ENCODE measurements at places on chromosomes 13 and 19.

DNA sequence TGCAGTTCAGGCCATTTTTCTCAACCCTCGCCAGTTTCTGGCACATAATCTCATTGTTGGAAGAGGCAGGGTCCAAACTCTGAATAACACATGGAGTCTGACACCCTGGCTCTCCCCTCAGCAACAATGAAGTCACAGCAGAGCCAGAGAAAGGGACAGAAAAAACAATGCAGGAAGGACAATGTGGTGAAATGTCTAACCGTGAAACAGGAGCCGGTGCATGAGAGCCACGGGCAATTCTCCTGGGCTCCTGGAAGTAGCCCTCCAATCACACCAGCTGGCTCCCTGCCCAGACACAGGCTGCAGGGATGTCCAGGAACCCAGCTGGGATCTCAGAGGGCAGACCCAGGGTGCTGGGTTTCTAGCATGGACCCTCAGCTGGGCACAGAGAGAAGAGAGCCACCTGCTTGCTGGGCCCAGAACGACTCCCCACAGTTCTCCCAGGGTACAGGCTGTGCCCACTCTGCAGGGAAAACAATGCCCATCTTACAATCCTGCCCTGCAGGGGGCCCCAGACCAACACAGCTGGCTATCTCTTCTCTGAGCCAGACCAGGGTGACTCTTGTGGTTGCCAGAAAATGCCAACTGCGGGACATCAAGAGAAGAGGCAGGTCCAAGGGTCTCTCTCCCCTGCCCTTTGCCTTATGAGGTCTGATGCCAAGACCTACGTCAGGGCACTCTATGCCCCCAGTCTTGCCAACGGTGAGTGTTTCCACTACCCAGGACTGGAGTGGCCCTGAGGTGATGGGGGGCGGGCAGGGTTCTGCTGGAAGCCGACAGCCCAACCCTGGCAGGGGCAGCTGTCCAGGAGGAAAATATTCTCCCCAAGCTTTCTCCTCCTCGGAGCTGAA, 64.5 kb downstream of the CEBPG start:
- DNase-seq, result no peak

DNA sequence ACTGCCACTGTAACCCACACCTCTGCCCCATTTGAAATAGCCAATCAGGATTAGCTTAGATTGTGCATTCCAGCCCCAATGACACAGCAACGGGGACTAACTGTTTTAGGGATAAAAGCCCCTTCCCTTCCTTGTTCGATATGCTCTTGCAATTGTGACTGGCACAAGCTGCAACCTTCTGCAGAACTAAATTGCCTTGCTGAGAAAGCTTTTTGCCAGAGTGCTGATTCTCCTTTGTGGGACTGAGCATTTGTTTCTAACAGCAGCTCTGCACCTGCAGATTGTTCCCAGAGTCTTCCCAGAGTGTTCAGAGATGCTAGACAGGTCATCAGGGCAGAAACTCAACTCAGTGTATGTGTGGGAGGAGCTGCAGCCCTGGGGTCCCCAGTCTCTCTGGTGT, 115.8 kb downstream of the ZNF675 start:
- DNase-seq, result no peak

- DNase-seq, result no peak
These were observed 67.3 kb upstream of the TSHZ3 start for GRCh38 chr19:31416548-31416947.

DNA sequence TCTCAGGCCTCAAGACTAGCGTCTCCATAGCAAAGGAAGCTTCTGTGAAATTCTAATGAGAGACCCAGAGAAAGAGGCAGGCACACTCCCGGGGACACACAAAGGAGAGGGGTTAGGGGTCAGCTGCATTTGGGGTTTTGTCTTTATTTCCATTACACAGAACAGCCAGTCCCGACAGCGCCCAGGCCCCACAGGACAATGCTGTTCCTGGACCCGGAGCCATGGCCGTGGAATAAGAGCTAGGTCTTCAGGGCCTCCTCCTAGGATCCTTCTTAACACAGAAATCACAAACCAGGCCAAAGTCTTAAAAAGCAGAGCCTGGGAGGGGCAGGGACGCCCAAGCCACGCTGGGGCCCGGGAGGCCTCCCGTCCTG, 22.8 kb downstream of the KCTD15 start:
- no peak for DNase-seq

DNA sequence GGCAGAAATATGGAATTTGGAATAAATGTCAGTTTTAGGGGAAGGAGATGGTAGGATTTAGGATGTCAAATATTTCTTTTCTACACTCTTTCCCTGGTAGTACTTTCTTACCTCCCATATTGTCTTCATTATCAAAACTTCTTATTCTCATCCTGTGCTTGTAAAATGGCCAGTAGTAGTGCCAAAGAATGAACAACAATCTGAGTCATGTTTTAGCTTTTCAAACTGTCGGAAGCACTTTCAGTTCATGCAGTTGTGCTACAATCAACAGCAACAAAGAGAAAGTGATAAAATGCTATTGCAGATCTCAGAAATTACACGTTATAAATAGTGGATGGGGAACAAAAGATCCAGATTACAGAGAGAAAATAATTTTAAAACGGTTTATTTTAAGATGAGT, 193.7 kb upstream of the RXFP2 start:
- peak; percentile 21 for DNase-seq

DNA sequence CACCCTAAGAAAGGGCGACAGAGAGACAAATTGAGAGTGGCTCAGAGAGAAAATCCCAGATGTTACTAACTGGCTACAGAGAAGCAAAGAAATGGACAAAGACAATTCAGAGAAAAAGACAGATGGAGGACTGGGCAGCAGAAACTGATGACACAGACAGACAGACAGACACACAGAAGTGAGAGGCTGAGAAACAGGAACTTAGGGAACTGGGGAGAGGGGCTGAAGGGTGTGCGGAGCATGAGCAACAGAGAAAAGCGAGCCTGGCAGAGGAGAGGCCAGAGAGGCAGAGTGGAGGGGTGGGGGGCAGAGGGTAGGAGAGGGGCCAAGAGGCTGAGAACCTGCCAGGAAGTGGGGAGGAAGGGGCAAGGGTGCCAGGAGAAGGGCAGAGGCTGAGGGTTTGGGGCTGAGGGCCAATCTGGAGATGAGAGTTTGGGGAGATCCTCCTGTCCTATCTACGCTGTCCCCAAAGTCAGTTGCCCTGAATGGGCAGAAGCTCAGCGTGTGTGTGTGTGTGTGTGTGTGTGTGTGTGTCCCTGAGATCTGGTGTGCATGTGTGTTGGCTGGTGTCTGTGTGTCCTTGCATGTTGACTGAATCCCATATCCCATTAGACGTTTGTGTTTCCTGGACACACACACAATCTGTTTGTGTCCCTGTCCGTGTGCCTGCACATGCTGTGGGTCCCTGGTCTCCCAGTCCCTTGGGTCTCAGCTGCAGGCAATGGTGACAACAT, 5.6 kb upstream of the ERFL start:
- no peak for DNase-seq

DNA sequence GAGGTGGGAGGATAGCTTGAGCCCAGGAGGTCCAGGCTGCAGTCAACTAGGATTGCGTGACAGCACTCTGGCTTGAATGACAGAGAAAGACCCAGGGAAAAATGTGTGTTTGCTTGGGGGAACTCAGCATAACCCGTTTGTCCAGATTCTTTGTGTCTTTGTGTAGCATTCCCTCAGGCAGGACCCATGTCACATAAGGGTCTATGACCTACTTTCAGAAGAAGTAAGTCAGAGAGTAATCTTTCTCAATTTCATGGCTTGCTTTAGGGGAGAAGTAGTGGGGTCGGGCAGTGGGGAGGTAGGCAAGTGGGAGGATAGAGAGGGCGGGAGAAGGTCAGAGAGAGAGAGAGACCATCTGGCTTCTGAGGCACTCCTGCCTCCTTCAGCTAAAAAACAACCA, 11.9 kb upstream of the PSPC1 start:
- no peak for DNase-seq

- DNase-seq, result no peak
These were observed 369 bp upstream of the TMC4 start for GRCh38 chr19:54173359-54173699.

GRCh38 chr13:28459911-28460310, 35.0 kb downstream of the FLT1 start:
- DNase-seq, result no peak

DNA sequence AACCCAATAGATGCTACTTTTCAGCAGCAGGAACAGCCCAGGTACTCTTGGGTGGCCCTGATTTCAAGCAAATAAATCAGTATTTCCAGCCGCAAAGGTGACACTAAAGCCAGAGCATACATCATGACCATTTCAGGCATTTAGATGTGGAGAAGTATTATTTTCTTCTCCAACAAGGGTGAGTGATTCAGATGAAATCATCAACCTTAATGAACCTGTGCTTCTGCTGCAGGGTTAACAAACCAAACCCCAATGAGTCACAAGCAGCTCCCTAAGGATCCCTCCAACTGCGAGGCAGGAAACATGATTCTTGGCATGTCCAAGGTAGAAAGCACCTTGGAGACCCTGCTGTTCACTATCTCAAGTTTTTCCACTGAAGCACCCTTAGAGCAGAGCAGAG, 32.7 kb downstream of the MBNL2 start:
- peak; percentile 77 for DNase-seq

All from HFFc6 (cell line).